ENCODE measurements at places on chromosomes 3 and 15. TPM values are rescaled to one million over a fixed set of nuclear protein-coding genes. Genes with fewer than 3 reads are reported as not detected.

Gene SERPINI2
- 0.40 TPM for total RNA-seq

Gene LNP1
- total RNA-seq = 2.6 TPM

Gene CFAP20DC
- 0.22 TPM for total RNA-seq

Gene SRP14
- total RNA-seq = 196 TPM

Gene SKIL
- 14.7 TPM for total RNA-seq

Gene RPUSD3
- 36.3 TPM for total RNA-seq

Gene ANKRD34C
- total RNA-seq = not detected

Gene LRRK1
- total RNA-seq = 3.0 TPM

Gene PDE12
- total RNA-seq = 9.0 TPM

Gene GOLGA6D
- total RNA-seq = not detected

Gene TRH
- total RNA-seq = not detected

Gene PCOLCE2
- total RNA-seq = 52.7 TPM

Gene SLCO2A1
- 8.3 TPM for total RNA-seq

Gene SLC22A14
- not detected for total RNA-seq

Gene TF
- 5.6 TPM for total RNA-seq

Gene TRAK1
- 273 TPM for total RNA-seq

Gene GADL1
- not detected for total RNA-seq

Gene CLDN16
- total RNA-seq = not detected

Gene ZPLD1
- not detected for total RNA-seq

Gene GPR62
- not detected for total RNA-seq

Gene HGD
- total RNA-seq = not detected

Gene RUBCN
- 15.1 TPM for total RNA-seq

Gene STRA6
- total RNA-seq = not detected

Gene CCR3
- not detected for total RNA-seq

Gene CFAP91
- total RNA-seq = 0.75 TPM

Gene NMB
- total RNA-seq = 1.9 TPM

Gene ZNF80
- not detected for total RNA-seq

Gene NEK10
- 11.7 TPM for total RNA-seq

Gene LRRN1
- total RNA-seq = 0.05 TPM

Gene PLSCR2
- total RNA-seq = not detected

Gene GOLGA8M
- 1.2 TPM for total RNA-seq

Gene SEMA3G
- total RNA-seq = 10.4 TPM

Gene GABRR3
- total RNA-seq = not detected

Gene NPAP1
- not detected for total RNA-seq

Gene GDPGP1
- 9.1 TPM for total RNA-seq

Gene LTK
- 1.1 TPM for total RNA-seq

Gene GP9
- not detected for total RNA-seq

Gene AHSG
- not detected for total RNA-seq

Gene PRR20G
- not detected for total RNA-seq

Gene LTF
- total RNA-seq = 3.7 TPM

Gene ABHD10
- total RNA-seq = 59.0 TPM

All from Right ventricle myocardium superior (tissue), 1 donor.